Thoracic aorta (tissue), 2 donors: ENCODE measurements at places on chromosomes 6 and 20. TPM values are rescaled to one million over a fixed set of nuclear protein-coding genes. Genes with fewer than 3 reads are reported as not detected.

Gene WFDC12
- not detected for total RNA-seq

Gene C20orf141
- total RNA-seq: not detected

Gene FAM217A
- not detected for total RNA-seq

DNA sequence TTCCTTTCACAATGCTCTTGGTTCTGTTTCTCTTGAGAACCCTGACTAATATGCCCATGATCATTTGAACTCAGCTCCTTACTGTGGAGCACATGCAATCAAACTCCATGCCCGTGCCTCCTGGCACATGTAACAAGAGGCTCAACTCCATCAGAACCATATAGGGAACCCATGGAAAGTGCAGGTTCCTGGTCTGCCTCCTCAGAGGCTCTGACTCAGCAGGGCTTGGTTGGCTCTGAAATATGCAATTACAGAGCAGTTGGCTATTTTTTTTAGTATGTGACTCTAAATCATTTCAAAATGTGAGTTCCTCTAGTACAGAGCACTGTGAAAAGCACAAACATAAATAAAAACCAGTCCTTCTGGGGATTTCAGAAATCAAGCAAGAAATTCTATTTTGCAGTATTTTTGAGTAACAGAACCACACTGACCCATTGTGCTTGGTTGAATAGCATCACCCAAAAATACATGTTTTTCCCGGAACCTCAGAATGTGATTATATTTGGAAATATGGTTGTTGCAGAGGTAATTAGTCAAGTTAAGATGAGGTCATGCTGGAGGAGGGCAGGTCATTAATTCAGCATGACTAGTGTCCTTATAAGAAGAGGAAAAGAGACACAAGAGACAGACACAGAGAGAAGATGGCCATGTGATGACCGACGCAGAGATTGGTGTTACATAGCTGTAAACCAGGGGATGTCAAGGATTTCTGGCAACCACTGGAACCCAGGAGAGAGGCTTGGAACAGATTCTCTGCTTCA, 13.2 kb upstream of the MAP3K4 start:
- H3K4me3 ChIP-seq: no peak overlapping the region
- H3K4me1 ChIP-seq: peaks cover 3% of the 10 kb centered on the region
- no peak overlapping the region for H3K27ac ChIP-seq
- DNase-seq: no peak
- no peaks in the 10 kb centered on the region for H3K36me3 ChIP-seq

DNA sequence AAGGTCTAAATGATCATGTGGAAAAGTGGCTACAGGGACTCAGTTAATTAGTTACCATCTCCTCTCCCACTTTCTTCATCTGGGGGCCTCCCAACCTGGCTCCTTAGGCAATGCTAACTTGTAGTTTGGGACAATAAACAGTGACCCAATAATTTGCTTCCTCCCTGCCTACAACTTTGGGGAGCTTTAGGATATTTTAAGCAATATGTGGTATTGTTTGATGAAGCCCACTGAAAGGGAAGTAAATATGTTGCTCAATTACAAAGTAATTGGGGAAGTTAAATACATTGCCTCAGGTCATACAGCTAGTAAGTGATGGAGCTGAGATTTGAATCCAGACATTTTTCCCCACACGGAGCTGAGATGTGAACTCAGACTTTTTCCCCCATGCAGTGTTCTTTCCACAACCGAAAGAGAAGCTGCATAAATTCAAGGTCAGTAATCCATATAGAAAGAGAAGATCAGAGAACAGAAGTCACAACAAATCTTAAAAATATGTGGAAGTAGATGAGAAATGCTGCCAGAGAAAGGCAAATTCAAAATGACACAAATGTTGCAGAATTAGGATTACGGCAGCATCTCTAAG, 26.6 kb downstream of the ZHX3 start:
- DNase-seq: no peak
- no peaks in the 10 kb centered on the region for H3K27me3 ChIP-seq
- no peak overlapping the region for H3K27ac ChIP-seq
- peaks cover 7% of the 10 kb centered on the region for H3K4me1 ChIP-seq
- H3K4me3 ChIP-seq: no peak overlapping the region

Gene TREM2
- 16.5 TPM for total RNA-seq

GRCh38 chr6:150689900-150690590, 90.4 kb downstream of the PLEKHG1 start:
- no peaks in the 10 kb centered on the region for H3K36me3 ChIP-seq
- DNase-seq: no peak
- no peak overlapping the region for H3K4me3 ChIP-seq
- no peaks in the 10 kb centered on the region for H3K27me3 ChIP-seq
- H3K27ac ChIP-seq: no peak overlapping the region
- H3K4me1 ChIP-seq: peaks cover 21% of the 10 kb centered on the region

GRCh38 chr6:125791151-125791819, 525 bp downstream of the NCOA7 start:
- H3K36me3 ChIP-seq: no peaks in the 10 kb centered on the region
- peak overlapping the region; percentile 97 for H3K4me3 ChIP-seq
- H3K27ac ChIP-seq: peak overlapping the region; percentile 99
- H3K27me3 ChIP-seq: no peaks in the 10 kb centered on the region

- no peaks in the 10 kb centered on the region for H3K27me3 ChIP-seq
- H3K36me3 ChIP-seq: no peaks in the 10 kb centered on the region
- no peak overlapping the region for H3K27ac ChIP-seq
- no peak overlapping the region for H3K4me3 ChIP-seq
Measured at GRCh38 chr20:60491051-60491581, 532.9 kb downstream of the CDH26 start.

Gene TNFRSF21
- total RNA-seq: 15.3 TPM

Gene PBOV1
- total RNA-seq: not detected

Gene PRR18
- not detected for total RNA-seq

DNA sequence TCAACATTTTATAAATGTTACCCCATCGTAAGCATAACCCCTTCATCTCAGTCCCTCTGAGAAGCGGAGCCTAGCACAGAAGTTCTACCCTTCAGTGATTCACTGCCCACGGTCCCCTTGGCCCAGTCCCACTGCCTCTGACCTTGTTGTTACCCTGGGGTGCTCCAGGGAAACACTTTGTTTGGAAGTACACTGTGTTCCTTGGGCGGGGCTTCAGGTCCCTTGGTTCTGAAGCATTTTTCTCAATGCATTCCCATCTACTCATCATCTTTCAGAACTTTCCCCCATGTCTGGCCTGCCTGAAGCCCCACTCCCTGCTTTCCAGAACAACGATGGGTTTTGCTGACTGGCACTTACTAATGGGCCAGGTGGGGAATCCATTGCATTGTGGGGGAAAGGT, 296.2 kb downstream of the FOXA2 start:
- H3K4me3 ChIP-seq: no peak overlapping the region
- H3K27ac ChIP-seq: no peak overlapping the region
- no peaks in the 10 kb centered on the region for H3K36me3 ChIP-seq
- no peaks in the 10 kb centered on the region for H3K27me3 ChIP-seq
- no peak for DNase-seq

- H3K27ac ChIP-seq: no peak overlapping the region
- DNase-seq: no peak
- no peaks in the 10 kb centered on the region for H3K36me3 ChIP-seq
- peaks cover 11% of the 10 kb centered on the region for H3K4me1 ChIP-seq
- H3K27me3 ChIP-seq: no peaks in the 10 kb centered on the region
Measured at GRCh38 chr20:18831830-18832499, 18.4 kb downstream of the SCP2D1 start.

Gene C4A
- 30.2 TPM for total RNA-seq

DNA sequence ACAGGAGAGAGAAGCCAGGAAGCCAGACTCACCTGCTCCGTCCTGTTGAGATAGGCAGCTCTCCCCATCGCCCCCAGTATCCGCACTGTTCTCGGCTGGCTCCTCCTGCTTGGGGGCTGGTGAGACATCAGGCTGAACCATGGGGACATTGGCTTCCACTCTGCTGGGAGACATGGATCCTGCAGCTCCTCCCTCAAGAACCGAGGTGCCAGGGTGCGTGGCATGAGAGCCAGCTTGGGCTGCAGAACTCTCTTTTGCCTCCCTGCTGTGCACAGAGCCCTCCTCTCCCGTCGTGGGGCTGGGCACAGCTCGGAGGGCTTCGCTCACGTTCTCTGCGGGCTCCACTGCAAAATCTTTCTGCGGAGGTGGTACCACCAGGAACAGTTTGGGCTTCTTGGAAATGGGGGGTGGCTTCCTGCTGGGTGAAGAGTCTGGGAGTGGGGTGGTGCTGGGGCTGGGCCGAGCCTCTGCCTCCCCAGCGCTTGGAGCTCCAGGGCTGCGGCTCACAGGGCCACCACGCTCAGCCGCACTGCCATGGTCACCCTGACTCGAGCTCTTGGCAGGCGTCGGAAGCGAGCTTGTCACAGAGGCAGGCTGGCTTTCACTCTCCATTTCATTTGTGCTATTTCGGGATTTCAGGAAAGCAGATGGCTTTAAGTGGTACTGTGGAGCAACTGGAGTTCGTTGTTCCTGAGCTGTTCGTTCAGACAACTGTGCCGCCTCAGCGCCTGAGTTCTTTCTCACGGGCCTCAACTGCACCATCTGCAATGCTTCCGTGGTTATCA, 26.5 kb downstream of the HEBP2 start:
- H3K4me1 ChIP-seq: no peaks in the 10 kb centered on the region
- H3K4me3 ChIP-seq: no peak overlapping the region
- H3K36me3 ChIP-seq: no peaks in the 10 kb centered on the region

Gene RBPJL
- not detected for total RNA-seq

Gene TTK
- total RNA-seq: 5.3 TPM

- no peaks in the 10 kb centered on the region for H3K36me3 ChIP-seq
- H3K4me3 ChIP-seq: no peak overlapping the region
- H3K4me1 ChIP-seq: no peaks in the 10 kb centered on the region
- no peaks in the 10 kb centered on the region for H3K27me3 ChIP-seq
Measured at GRCh38 chr6:29647927-29648642, 8.8 kb upstream of the MOG start.

- H3K4me3 ChIP-seq: peak overlapping the region; percentile 52
- no peak for DNase-seq
- no peak overlapping the region for H3K27ac ChIP-seq
- no peaks in the 10 kb centered on the region for H3K4me1 ChIP-seq
- H3K27me3 ChIP-seq: no peaks in the 10 kb centered on the region
Measured at GRCh38 chr6:90458353-90459224, 128.3 kb downstream of the MAP3K7 start.

Gene SYNDIG1
- 1.8 TPM for total RNA-seq

- no peak overlapping the region for H3K4me3 ChIP-seq
- no peaks in the 10 kb centered on the region for H3K36me3 ChIP-seq
- H3K4me1 ChIP-seq: no peaks in the 10 kb centered on the region
- H3K27ac ChIP-seq: no peak overlapping the region
- no peaks in the 10 kb centered on the region for H3K27me3 ChIP-seq
Measured at GRCh38 chr6:49409951-49410542, 53.0 kb downstream of the MMUT start.

Gene ANGPT4
- 1.4 TPM for total RNA-seq

Gene XKR7
- total RNA-seq: not detected

Gene TP53TG5
- not detected for total RNA-seq

DNA sequence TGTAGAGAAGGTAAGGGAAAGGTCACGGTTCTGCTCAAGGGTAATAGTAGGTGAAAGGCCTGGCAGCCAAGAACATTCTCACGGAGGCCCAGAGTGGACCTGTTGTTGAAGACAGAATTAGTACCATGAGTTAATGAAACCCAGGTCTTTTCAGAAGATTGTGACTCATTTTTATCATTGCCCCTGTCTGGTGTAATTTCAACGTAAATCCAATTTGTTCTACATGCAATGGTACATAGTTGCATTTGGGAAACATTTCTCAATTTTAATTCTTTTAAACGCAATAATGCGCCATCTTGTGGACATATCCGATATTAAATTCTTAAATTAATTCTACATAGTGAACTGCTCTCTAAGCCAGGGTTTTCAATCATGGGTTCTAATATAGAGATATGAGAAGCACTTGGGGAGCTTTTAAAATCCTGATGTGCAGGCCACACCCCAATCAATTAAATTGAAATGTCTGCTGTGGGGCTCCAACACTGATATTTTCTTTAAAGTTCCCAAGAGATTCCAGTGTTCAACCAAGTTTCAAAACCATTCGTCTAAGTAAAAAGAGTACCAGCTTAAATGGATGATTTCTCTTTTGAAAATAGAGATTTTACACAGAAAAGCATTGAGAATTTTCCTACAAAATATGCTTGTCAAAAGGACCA, 257.4 kb downstream of the PLCB1 start:
- peaks cover 4% of the 10 kb centered on the region for H3K4me1 ChIP-seq
- no peaks in the 10 kb centered on the region for H3K27me3 ChIP-seq
- no peak overlapping the region for H3K27ac ChIP-seq
- no peak overlapping the region for H3K4me3 ChIP-seq
- no peak for DNase-seq
- H3K36me3 ChIP-seq: no peaks in the 10 kb centered on the region

- H3K36me3 ChIP-seq: no peaks in the 10 kb centered on the region
- H3K27ac ChIP-seq: no peak overlapping the region
- no peak for DNase-seq
- no peaks in the 10 kb centered on the region for H3K27me3 ChIP-seq
- no peak overlapping the region for H3K4me3 ChIP-seq
- no peaks in the 10 kb centered on the region for H3K4me1 ChIP-seq
Measured at GRCh38 chr6:137033828-137034227, 10.9 kb downstream of the IL20RA start.

- no peaks in the 10 kb centered on the region for H3K27me3 ChIP-seq
- H3K27ac ChIP-seq: no peak overlapping the region
- no peaks in the 10 kb centered on the region for H3K4me1 ChIP-seq
- no peak overlapping the region for H3K4me3 ChIP-seq
- no peak for DNase-seq
Measured at GRCh38 chr20:60408435-60408834, 450.2 kb downstream of the CDH26 start.

- H3K4me1 ChIP-seq: peaks cover 15% of the 10 kb centered on the region
- no peak for DNase-seq
- H3K27ac ChIP-seq: no peak overlapping the region
- H3K36me3 ChIP-seq: no peaks in the 10 kb centered on the region
Measured at GRCh38 chr6:78701407-78701806, 165.9 kb upstream of the IRAK1BP1 start.

GRCh38 chr20:49447946-49448809, 34.3 kb downstream of the KCNB1 start:
- H3K27ac ChIP-seq: no peak overlapping the region
- no peaks in the 10 kb centered on the region for H3K36me3 ChIP-seq
- H3K27me3 ChIP-seq: no peaks in the 10 kb centered on the region
- DNase-seq: no peak
- H3K4me1 ChIP-seq: peaks cover 32% of the 10 kb centered on the region
- H3K4me3 ChIP-seq: no peak overlapping the region

GRCh38 chr6:97697456-97697855, 414.4 kb upstream of the MMS22L start:
- no peak for DNase-seq
- H3K27me3 ChIP-seq: no peaks in the 10 kb centered on the region
- H3K4me1 ChIP-seq: no peaks in the 10 kb centered on the region
- no peaks in the 10 kb centered on the region for H3K36me3 ChIP-seq
- no peak overlapping the region for H3K4me3 ChIP-seq

Gene CTAGE9
- not detected for total RNA-seq

DNA sequence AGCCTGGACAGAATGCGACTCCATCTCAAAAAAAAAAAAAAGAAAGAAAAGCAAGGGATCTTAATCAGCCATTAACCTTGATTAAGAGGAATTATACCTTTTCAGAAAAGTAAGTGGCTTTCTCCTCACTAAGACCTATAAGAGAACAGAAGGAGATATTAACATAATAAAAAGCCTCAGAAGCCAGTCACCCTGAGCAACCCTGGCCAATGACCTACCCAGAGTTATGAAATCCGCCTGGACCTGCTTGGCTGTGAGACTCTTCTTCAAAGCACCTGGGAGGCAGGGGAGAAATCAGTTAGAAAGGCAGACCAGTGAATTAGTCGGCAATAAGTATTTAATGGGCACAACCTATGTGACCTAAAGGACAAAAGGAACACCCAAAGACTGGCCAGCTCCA, 32.7 kb upstream of the C20orf203 start:
- no peak overlapping the region for H3K4me3 ChIP-seq
- no peak overlapping the region for H3K27ac ChIP-seq
- H3K4me1 ChIP-seq: no peaks in the 10 kb centered on the region
- H3K27me3 ChIP-seq: no peaks in the 10 kb centered on the region
